ENCODE measurements at places on chromosomes 16 and 17.

DNA sequence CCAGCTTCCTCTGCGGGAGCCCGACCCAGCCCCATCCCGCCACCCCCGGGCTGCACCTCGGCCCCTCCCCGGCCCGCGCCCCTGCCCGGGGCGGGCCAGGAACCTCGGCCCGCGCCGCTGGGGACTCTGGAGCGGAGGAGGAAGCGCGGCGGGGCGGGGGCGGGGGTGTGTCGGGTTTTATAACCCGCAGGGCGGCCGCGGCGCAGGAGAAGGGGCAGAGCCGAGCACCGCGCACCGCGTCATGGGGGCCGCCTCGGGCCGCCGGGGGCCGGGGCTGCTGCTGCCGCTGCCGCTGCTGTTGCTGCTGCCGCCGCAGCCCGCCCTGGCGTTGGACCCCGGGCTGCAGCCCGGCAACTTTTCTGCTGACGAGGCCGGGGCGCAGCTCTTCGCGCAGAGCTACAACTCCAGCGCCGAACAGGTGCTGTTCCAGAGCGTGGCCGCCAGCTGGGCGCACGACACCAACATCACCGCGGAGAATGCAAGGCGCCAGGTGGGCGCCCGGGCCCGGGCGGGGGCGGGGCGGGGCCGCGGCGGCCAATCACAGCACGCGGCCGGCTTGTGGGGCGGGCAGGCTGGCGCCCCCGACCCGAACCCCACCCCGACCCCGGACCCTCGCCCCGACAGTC lies at the start of gene ACE:
TSS of gene ACE (plus strand) at position 208 of the 626 bp plus-strand sequence. CDS start at position 242, 34 bp downstream.
- DNase-seq, result no peak

DNA sequence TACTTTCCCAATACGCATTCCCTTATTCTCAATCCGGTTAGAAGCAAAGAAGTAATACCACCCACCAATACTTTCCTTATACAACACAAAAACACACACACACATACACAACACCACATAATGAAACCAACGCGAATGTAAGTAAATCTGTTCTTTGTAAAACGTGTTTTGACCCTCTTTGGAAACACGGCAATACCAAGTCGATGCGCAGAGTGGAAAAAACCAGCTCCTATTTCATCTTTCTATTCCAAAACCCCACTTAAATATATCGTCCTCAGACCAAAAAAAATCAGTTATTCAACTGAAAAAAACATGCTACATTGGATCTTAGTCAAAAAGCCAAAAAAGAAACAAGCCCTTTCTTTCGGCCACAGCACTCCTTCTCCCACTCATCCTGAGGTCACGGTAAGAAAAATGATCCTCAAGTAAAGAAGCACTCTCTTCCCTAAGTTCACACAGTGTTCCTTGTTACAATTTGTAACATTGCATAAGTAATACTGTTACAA lies 31.0 kb upstream of the ARL4D start:
- DNase-seq, result no peak

DNA sequence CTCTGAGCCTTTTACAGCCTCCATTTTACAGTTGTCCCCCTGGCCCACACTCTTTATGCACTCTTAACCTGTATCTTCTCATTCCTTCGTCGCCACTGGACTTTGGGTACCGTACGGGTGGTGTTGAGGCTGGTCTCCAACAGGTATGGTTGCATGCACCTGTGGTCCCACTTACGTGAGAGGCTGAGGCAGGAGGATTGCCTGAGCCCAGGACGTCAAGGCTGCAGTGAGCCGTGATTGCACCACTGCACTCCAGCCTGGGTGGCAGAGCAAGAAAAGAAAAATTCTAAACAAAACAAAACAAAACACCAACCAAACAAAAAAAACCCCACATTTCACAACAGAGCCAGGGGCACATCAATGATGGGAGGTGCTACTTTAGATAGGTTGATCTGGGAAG lies 14.4 kb upstream of the TMEM98 start:
- DNase-seq, result no peak

- no peak for DNase-seq
Observed at GRCh38 chr16:79632289-79632688, 31.8 kb upstream of the MAF start.

DNA sequence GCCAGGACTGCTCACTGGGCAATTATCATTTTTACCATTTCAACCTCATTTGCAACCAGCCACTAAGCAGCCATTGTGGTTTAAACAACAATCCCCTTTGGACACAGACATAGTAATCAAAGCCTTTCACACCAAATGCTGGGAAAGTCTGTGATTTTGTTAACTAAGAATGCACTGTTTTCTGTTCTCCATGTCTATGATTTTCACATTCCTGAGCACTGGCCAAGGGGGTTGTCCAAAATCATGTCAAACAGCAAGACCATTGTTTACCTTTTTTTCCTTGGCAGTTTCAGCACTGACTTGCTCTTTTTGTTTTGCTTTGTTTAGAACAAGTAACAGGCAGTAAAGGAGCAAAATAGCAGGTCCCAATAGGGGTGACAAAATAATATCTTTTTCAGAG lies 106.3 kb upstream of the SIAH1 start:
- DNase-seq, result no peak

- DNase-seq, result no peak
Observed at GRCh38 chr16:22326771-22327445, 29.7 kb downstream of the POLR3E start.

- no peak for DNase-seq
Observed at GRCh38 chr17:61537264-61537771, 53.7 kb downstream of the NACA2 start.

DNA sequence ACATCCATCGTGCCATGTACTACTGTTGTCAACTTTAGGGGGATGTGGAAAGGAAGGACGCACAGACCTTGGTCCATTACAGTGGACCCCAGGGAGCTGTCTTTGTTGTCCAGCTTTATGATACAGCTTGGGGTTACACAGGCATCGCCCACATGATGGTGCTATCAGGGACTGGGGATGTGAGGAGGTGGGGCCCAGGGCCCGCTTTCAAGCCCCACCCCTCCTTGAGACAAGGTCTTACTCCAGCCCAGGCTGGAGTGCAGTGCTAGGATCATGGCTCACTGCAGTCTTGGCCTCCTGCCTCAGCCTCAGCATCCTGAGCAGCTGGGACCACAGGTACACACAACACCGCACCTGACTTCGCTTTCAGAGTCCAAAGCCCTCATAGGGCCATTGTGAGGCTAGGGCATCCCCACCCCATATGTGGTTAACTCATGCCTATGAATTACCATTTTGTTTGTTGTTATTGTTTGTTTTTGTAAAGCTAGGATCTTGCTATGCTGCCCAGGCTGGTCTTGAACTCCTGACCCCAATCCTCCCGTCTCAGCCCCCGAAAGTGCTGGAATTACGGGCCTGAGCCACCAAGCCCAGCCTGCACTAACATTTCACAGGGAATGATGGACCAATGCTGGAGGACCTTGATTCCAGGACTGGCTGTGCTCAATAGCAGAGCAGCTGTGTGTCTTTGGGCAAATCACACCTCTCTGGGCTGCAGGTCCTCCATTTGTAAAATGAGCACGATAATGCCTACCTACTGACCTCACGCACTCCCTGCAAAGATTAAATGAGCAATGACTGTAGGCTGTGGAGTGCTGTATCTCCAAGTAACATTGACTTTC lies 17.2 kb downstream of the ST3GAL2 start:
- no peak for DNase-seq

GRCh38 chr16:11992008-11992584 lies 15.6 kb downstream of the SNX29 start:
- no peak for DNase-seq

DNA sequence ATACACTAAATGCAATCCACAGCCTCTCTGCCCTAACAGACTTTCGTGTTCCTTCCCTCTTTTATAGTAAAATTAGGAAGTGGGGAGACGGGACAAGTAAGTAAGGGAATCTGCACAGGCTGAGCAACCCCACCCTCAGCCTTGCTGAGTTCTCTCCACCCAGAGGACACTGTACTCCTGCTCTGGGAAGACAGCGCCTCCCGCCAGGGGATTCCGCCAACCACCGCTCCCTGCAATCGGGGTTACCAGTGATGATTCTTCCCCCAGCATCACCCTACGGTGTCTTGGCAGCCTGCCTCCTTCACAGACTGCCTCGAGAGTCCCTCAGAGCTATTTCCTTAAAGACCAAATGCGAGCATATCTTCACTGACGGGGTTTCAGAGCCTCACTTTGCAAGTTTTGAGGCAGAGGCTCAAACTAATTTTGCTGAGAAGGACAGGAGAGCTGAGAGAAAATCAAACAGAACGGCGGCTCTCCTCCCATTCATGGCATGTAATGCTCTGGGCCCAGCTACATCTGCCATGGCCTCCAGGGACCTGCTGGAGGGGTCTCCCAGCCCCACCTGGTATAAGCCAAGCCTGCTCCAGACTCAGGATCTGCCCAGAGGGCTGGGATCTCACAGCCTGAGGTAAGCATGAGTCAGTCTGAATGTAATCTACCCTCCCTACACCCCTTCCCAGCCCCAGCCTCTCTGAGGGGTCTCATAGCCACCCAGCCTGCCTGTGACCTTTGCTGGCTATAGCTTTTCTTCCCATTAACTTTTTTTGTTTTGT lies 22.7 kb upstream of the ASGR2 start:
- no peak for DNase-seq

- no peak for DNase-seq
Observed at GRCh38 chr16:11530171-11530940, 56.4 kb downstream of the LITAF start.

DNA sequence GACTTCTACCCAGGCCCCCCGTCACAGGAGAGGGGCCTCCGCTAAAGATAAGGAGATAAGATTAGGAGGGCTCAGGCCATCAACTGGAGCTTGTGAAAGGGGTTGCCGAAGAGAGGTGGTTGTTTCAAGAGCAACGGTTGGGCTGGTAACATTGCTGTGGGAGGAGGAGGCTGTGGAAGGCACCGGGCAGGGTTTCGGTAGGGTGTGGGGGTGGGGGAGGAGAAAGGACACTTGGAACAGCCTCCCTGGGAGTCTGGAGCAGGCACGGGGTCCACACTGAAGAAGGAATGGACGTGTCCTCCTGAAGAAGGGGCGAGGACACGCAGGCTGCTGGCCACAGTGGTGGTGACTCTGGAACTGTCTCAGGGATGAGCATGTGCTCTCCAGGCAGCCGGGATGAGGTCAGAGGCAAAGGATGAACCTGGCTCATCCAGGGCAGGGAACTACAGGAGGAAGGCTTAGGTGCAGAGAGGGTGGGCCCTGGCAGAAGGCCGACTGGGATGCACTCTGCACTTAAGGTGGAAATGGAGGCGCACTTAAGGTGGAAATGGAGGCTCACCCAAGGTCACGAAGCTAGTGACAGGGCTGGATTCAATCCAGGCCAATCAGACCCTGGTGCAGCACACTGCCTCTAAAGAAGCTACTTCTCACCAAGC lies 1.2 kb upstream of the EPX start:
- no peak for DNase-seq

DNA sequence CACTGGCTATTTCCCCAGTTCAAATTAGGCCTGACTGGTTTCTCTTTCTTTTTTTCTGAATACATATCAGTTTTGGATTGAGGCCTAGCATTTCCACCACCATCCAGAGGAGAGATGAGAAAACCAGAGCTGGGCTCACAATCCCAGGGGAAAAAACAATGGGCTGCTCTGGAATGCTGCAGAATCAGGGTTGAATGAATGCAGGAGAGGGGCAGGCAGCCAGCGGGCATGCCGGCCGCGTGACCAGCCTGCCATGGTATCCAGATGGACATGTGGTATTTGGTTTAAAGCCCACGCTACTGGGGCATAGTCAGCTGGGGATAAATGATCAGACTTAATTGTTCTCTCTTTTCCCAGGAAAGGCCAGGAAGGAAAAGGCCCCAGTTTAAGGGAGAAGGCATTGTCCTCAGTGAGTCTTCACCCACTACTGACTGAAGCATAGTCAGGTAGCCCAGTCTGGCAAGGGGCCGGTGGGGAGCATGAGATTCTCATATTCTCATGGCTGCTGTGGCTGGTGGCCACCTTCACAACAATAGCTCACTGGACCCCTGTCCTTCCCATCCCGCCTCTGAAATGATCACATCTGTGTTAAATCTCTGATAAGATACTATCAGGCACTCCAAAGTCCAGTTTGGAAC lies 38.7 kb upstream of the RHOT1 start:
- no peak for DNase-seq

DNA sequence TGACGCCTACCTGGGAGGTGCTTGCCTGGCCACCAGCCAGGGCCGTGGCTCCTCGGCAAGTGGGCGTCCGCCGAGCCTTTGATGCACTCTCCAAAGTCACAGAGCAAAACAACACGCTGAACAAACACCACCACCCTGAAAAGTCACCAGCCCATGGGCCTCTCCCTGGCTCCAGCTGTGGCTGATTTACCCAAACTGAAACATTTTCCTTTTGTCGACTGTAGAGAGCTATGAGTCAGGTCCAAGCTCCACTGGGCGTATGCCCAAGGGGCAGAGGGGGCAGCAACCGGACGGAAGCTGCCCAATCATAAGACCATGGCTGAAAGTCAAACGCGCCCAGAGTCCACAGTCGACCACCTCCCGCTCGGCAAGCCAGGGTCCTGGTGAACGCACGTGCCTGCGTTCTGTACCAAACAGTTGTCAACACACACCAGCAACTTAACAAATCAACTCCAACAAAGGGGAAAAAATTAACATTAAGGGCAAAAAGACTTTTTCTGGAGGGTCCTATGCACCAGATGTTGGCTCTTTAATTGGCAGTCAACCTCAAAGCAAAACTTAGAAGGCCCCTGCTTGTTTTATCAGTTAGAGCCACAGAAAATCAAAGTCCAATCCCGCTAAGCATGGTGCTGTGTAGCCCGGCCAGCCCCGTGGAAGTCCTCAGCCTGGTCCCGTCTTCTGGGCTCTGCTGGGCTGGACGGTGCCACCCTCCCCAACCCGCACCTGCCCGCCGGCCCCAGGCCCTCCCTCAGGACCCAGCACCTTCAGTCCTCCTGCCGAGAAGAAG lies 47.3 kb downstream of the TBC1D16 start:
- DNase-seq, result no peak

- no peak for DNase-seq
Observed at GRCh38 chr16:66189951-66190350, 176.5 kb upstream of the CDH5 start.

DNA sequence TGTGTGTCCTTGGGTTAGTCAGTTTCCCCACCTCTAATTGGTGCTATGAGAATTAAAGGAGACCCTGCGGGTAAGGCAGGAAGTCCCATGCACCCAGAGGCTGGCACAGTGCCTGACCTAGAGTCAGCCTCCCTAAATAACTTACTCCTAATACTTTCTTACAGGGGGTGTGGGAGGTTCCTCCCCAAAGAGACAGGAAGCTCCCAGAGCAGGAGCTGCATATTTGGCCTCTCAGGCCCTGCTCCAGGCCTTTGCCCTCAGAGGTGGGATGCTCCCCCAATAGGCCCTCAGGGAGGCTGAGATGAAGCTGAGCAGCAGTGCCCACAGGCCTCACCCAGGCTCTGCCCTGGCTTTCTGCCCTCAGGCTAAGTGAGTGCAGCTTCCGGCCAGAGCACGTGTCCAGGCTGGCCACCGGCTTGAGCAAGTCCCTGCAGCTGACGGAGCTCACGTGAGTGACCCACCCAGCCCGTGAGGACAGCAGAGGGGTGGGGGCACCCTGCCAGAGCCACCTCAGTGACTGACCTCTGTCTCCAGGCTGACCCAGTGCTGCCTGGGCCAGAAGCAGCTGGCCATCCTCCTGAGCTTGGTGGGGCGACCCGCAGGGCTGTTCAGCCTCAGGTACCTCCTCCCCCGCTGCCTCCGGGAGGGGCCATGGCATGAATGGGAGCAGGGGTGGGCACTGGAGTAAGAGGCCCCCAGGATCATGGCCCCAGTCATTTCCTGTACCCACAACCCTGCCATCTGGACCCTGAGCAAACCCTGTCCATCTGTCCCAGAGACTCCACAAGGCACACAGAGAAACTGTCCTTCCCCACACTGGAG lies 31.1 kb upstream of the CPNE2 start:
- DNase-seq, result no peak
